Thymus (tissue), 14 donors: ENCODE measurements at places on chromosomes 16 and 17. TPM values are rescaled to one million over a fixed set of nuclear protein-coding genes. Genes with fewer than 3 reads are reported as not detected.

DNA sequence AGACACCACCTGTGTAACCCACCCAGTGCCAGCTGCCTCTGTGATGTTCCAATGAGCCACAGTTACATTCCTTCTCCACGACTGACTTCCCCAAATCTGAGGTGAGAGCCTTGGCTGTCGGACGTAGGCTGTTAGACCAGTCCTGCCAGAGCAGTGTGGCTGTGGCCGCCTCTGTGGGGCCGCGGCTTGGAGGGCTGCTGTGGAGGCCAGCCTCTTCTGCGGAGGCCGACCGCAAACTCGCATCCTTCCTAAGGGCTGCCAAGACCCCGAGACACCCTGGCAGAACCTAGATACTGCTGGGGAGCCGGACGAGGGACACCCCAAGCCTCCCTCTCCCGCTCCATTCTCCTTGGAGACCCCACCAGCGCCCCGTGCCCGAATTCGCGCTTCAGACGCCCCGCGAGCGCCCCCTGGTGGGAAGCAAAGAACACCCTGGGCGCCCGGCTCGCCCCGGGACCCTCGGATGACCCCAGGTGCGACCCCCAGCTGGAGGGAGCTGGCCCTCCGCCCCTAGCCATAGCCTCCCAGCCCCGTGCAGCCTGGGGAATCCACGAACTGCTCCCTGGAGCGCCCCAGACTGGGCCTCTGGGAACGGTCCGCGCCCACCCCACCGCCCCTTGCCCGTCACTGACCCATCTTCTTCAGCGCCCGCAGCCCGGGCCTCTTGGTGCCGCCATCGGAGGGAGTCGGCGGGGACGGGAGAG, 547 bp downstream of the PLCD3 start:
- no peak for DNase-seq

- no peak for DNase-seq
Observed at GRCh38 chr17:45742251-45742650, 41.9 kb upstream of the CRHR1 start.

GRCh38 chr17:17710728-17711541, 29.7 kb downstream of the RAI1 start:
- DNase-seq: no peak

KRTAP4-6 gene
- not detected for total RNA-seq

GRCh38 chr16:8708536-8708935, 34.1 kb downstream of the ABAT start:
- DNase-seq: no peak

- no peak for DNase-seq
Observed at GRCh38 chr16:47342055-47342454, 118.8 kb downstream of the ITFG1 start.

DNA sequence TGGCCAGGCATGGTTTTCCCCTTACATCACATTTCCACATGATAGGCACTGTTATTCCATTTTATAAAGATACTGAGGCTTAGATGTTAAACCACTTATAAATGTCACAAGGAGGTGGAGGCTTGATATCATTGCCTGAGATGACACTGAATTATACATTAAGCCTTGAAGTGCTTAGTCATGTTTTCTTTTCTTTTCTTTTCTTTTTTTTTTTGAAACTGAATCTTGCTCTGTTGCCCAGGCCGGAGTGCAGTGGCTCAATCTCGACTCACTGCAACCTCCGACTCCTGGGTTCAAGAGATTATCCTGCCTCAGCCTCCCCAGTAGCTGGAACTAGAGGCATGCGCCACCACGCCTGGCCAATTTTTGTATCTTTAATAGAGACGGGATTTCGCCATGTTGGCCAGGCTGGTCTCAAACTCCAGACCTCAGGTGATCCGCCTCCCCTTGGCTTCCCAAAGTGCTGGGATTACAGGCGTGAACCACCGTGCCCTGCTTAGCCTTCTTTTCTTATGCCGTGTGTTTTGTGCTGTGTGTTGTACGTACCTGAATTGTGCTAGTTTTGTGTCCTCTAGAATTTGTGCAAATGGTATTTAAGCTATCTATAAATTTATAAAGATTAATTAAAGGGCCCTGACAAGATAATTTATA, 1.2 kb downstream of the DNAJA3 start:
- DNase-seq: no peak

DNA sequence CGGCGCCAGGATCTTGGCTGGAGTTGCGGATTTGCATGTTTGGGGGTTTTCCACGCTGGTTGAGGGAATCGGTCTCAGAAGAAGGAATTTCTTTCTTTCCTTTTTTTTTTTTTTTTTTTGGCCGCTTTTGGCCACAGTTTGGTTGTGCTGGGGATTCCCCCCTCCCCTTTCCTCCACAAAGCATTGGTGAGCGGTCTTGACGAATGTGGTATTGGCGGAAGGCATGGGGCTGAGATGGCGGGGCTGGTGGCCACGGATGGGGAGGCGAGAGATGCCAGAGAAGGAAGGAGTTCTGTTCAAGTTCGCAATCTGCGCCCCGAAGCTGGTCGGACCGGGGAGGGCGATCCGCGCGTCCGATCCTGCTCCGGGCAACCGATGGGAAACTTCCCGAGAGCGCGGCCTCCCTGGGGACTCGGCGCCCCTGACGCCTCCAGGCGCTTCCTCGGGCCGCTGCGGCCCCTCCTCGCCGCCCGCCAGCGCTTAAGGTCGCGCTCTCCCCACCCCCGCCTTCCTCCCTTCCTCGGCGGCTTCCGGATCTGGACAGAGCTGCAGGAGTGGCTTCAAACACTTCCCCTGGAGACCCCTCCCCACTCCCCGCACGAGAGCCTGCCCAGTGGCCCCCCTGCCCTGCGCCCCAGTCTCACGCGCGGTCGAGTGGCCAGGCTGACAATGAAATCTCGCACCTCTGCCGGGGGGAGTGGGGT, 43.2 kb downstream of the RAI1 start:
- no peak for DNase-seq

SLC16A6 gene
- 2.0 TPM for total RNA-seq

GRCh38 chr16:68414581-68414980, 33.7 kb downstream of the SMPD3 start:
- no peak for DNase-seq

- DNase-seq: no peak
Observed at GRCh38 chr17:33463887-33464286, 170.8 kb upstream of the ASIC2 start.

GRCh38 chr16:86931410-86931941, 353.1 kb downstream of the FOXL1 start:
- no peak for DNase-seq

COX6A2 gene
- 0.33 TPM for total RNA-seq

ZG16B gene
- 0.85 TPM for total RNA-seq

CLEC18B gene
- 0.28 TPM for total RNA-seq

CES5A gene
- total RNA-seq: 0.09 TPM

DNA sequence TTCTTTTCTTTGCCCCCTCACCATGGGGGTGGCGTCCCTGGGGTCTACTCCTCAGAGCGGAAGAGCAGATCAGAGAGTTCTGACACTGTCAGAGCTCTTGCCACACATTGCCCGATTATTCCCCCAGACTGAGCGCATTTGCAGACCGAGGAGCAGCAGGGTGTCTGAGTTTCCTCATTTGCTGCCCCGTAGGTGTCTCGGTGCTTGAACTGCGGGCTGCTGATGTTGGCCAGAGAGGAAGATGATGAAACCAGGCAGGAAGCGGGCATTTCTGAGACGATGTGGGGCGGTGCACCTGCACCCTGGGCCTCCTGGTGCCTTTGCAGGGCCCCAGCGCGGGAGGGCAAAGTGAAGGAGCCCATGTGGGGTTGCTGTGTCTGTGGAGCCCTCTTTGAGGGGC, 55.2 kb downstream of the ARSG start:
- DNase-seq: peak; percentile 78

DNA sequence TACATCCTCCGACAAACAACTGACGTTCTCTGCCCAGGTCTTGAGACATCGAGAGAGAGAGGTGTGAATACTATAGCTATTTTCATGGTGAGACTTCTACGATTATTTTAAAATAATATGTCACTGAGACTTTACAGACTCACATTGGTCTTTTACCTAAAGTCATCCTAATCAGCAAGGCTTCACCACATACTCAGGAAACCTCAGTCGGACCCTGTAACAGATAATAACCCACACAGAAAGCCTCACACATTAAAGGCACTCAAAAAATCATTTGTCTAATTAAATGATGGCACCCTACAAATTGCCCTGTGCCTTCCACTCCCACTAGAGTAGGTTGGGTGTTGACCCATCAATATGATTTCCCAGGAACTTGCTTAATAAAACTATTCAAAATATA, 19.8 kb upstream of the SLC39A11 start:
- DNase-seq: no peak

- no peak for DNase-seq
Observed at GRCh38 chr16:1946495-1947368, 3.7 kb upstream of the MSRB1 start.

GJD3 gene
- total RNA-seq: 0.66 TPM

DNA sequence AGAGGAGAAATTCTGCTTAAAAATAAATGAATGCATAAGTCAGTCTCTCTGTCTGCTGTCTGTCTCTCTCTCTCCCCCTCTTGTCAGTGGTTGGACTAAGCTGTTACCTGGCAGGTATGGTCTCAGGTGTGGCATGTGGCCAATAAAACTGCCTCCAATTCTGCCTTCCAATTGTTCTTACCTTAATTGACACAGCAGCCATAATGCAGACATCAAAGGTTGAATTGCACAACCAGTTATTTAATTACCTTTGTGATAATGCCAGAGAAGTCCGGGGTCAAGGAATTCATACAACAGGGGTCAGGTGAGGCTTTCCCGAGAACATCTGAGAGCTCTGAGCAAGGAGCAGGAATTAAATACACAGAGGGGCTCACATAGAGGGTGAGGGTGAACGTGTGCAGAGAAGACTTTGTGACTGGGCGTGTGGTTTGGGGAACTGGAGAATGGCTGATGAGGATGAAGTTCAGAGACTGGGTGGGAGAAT, 78.8 kb upstream of the CDYL2 start:
- no peak for DNase-seq

GLIS2 gene
- 0.85 TPM for total RNA-seq

DNA sequence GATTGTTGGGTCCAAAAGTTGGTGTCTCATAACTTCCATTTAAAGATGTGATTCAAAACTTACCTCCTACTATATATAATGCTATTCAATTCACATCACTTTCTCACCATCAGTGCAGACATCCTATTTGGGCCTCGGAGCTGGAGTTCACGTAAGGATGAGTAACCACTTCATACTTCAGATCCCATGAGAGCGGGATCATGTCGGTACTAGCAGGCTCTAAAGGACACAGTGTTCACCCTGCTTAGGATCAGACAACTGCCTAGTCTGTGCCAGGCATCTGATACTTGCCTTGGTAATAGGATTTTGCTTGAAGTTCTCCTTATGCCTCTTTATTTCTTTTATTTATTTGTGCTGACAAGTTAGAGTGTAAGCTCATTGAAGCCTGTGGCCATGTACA, 39.5 kb downstream of the RBFOX1 start:
- no peak for DNase-seq

GRCh38 chr16:65772134-65772732, 594.3 kb upstream of the CDH5 start:
- no peak for DNase-seq

KRTAP9-2 gene
- not detected for total RNA-seq

DNA sequence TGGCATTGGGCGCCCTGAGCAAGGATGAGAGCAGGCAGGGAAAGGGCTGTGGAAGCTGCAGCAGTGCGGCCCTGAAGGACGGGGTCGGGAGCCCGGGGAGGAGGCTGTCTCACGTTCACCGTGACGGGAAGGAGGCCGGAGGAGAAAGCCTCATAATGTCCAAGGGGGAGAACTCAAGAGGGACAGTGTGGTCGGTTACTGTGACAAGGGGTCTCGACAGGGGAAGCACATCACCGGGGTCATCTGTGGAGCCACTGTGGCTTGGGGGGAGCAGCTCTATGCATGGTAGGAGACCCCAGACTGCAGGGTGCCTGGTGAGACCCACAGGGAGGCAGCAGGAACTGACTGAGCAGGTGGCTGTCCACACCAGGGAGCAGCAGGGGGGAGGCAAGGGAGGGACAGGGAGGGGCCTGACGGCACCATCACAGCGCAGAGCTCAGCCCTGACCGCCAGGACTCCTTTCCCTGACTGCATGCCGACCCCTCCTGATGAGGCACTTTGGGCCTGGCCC, 154.6 kb upstream of the CHMP6 start:
- no peak for DNase-seq

DNA sequence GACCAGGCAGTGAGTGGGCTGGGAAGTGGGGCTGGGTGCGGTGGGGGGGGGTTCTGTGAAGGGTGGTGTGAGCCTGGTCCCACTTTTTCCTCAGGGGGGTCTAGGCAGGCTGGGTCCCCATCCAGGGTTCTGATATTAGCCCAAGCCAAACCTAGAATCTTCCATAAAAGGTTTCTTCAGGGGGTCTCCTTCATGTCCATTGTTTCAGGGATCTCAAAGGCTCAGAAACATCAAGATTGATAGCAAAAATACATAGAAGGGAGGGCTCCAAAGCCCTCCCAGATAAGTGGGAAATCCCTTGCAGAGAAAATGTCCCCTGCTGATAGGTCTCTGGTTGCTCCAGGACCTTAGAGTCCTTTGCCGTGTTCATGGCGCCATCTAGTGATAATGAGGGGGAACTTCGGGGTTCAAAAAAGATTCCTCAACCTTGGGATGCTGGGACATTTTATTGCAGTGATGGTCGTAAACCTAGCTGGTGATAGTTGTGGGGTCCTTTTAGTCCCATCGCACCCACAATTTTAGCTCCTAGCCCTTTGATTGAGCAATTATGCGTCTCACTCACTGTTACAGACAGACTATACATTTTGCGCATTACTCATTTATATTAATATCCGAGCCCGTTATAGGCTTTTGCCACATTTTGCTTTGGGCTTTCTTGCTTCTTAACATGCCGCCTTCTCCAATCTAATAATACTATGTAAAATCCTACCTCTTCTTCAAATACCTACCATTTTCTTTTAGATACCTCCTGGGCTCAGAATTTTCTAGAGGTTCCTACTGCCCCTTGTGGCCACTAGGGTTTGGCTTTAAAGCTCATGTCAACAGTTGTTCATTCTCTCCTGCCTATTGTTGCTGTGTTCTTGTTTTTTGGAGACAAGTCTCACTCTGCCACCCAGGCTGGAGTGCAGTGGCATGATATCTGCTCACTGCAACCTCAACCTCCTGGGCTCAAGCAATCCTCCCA, 35.1 kb downstream of the IGF2BP1 start:
- peak; percentile 48 for DNase-seq

- no peak for DNase-seq
Observed at GRCh38 chr17:18981642-18982424, 22.7 kb downstream of the FAM83G start.

DNA sequence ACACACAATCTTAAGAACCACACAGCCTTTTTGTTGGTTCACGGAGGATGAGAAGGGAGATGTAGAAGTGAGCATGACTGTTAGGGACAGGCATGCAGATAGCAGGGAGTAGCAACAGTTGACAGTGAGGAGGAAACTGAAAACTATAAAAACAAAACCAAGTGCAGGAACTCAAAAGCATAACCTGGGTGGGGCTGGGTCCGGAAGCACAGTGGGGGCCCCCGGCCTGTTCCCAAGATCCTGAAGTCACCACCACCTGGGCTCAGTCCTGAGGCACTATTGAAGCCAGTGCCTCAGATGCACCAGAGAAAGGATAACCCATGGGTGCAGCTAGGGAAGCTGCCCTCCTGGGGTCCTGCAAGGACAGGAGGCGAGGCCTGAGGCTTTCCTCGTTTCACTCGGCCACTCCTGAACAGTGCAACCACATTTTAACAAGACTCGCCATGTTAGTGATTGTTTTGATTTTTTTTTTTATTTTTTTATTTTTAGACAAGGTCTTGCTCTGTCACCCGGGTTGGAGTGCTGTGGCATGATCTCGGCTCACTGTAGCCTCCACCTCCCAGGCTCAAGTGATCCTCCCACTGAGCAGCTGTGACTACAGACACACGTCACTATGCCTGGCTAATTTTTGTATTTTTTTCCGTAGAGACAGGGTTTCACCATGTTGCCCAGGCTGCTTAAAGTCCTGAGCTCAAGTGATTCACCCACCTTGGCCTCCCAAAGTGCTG, 27.7 kb upstream of the CBX4 start:
- DNase-seq: no peak
